Regular cardiac myocyte (primary cell): ENCODE measurements at places on chromosomes 6 and 20. TPM values are rescaled to one million over a fixed set of nuclear protein-coding genes. Genes with fewer than 3 reads are reported as not detected.

Gene CLPSL1
- total RNA-seq = not detected in 2 replicates

Gene ZSCAN31
- total RNA-seq = 9.2 and 15.8 TPM in 2 replicates

Gene SLC22A3
- 1.7 and 2.3 TPM in 2 replicates for total RNA-seq

Gene TLDC2
- total RNA-seq = not detected in 2 replicates

Gene SOBP
- 4.6 and 11.6 TPM in 2 replicates for total RNA-seq

Gene CDSN
- total RNA-seq = under 0.01 TPM in 1 of 2 replicates, not detected in the other

Gene SRSF12
- under 0.01 and 0.28 TPM in 2 replicates for total RNA-seq

Gene VEGFA
- 241 and 811 TPM in 2 replicates for total RNA-seq

Gene RAB44
- under 0.01 TPM in 2 replicates for total RNA-seq

Gene SNX3
- 181 and 192 TPM in 2 replicates for total RNA-seq
